GM13976 (cell line): ENCODE measurements at places on chromosomes 4 and X.

DNA sequence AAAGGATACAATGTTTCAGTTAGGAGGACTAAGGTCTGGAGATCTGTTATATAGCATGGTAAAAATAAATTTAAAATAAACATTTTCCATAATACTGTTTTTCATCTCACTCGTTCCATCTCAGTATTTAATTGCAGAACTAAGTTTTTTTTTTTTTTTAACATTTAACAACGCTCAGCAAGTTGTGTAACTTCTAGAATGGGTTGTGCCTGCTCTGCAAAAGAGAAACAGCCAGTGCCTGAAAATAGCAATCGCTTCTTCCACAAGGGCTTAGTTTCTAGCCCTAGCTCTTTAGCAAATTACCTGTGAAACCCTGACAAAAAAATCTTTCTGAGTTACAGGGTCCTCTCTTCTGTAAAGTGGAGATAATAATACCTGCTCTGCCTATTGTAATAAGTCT, 41.9 kb downstream of the CNGA1 start:
- DNase-seq: no peak

- no peak for DNase-seq
These were observed 7.0 kb upstream of the SLC7A11 start for GRCh38 chr4:138249132-138249531.

- DNase-seq: no peak
These were observed 46.3 kb downstream of the TEX13B start for GRCh38 chrX:107935664-107936433.

DNA sequence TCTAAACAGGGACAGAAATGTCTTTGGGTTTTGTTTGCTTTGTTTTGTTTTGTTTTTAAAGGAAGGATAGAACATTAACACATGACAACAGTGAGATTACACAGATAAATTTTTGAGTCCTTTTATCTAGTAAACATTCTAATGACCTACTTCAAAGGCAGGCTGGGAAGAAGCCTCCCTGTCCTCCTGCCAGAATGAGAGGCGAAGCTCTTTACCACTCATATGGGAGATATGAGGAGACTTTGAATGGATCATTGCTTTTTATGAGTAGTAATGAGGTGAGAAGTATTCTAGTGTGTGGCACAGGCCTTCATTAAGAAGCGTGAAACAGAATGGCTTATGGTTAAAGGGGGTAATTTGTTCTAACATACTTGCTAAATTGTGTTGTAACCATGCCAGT, 172.0 kb downstream of the FBXO8 start:
- no peak for DNase-seq

GRCh38 chrX:153526042-153526441, 8.6 kb downstream of the ATP2B3 start:
- no peak for DNase-seq

DNA sequence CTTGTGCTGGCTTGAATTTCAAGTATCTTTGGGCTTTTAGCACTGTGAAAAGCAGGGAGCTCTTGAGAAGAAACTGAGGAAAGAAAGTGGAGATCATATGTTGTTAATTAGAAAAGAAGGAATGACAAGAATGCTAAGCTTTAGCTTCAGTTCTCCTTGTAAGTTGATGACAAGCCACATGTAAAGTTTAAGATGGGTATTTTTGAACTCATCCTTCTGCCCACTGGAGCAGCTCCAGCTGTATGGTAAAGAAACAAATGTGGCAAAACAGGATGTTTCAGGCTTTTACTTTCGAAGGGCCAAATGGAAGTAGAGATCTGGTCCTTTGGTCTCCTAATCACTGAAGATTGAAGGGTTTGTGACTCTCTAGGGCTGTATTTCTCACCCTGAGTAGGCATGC, 137.8 kb downstream of the GUCY2F start:
- no peak for DNase-seq

DNA sequence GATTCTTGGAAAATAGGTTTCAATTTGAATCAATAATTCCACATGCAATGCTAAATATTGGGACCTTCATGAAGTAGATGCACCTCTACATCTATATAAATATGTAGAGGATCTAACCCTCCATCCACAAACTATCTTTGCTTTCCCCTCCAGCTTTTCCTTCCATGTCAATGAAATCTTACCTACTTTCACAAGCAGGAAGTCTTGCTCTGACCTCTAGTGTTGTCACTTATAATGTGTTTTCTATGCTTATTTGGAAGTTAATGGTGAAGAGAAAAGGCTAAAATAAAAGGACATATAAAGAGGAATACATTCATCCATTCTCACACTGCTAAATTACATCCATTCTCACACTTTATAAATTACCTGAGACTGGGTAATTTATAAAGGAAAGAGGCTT, 472.7 kb upstream of the DIAPH2 start:
- no peak for DNase-seq

GRCh38 chrX:100710816-100711215, 21.1 kb downstream of the SYTL4 start:
- DNase-seq: no peak

GRCh38 chrX:18985186-18985435, 1.2 kb upstream of the PHKA2 start:
- DNase-seq: no peak

GRCh38 chr4:140267576-140267975, 105.9 kb upstream of the SCOC start:
- DNase-seq: no peak
